ENCODE measurements at places on chromosomes 6 and 20. TPM values are rescaled to one million over a fixed set of nuclear protein-coding genes. Genes with fewer than 3 reads are reported as not detected.

The PRPH2 gene
- not detected for total RNA-seq

GRCh38 chr6:104860221-104860620, 502 bp upstream of the HACE1 start:
- no peak for DNase-seq
- H3K27me3 ChIP-seq = peaks cover 18% of the 10 kb centered on the region
- peaks cover 16% of the 10 kb centered on the region for H3K4me1 ChIP-seq
- peak overlapping the region; percentile 90 for H3K4me3 ChIP-seq

The SH3BGRL2 gene
- 36.0 TPM for total RNA-seq

- H3K27me3 ChIP-seq = no peaks in the 10 kb centered on the region
- H3K4me3 ChIP-seq = peak overlapping the region; percentile 92
- peaks cover 22% of the 10 kb centered on the region for H3K4me1 ChIP-seq
- DNase-seq = peak; percentile 27
- peak overlapping the region; percentile 66 for H3K27ac ChIP-seq
Measured at GRCh38 chr20:3045042-3045815, 623 bp upstream of the MRPS26 start.

The CCN5 gene
- total RNA-seq = not detected

Data from T-helper 17 cell (primary cell).